H7 (cell line): ENCODE measurements at places on chromosomes 16 and 17.

DNA sequence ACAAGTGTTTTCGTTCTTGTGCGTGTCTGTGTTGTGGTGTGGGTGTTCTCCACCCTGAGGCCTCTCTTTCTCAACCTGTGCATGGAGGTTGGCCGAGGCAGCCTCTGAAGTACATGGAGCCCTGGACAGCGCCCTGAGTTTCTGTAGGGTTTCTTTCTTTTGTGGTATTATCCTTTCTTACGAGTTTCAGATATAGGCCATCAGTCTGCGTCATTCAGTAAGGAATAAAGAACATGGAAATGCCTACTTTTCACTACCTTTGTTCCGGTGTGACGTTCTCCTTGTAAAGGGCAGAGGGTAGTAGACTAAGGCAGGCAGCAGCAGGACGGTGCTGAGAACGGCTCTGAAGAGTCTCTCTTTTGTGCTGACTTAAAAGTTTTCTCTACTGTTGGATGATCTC is 18.6 kb downstream of the RAB11FIP3 start:
- DNase-seq, result no peak

- peak; percentile 21 for DNase-seq
These were observed 101.4 kb downstream of the MAP2K4 start for GRCh38 chr17:12122075-12122474.

DNA sequence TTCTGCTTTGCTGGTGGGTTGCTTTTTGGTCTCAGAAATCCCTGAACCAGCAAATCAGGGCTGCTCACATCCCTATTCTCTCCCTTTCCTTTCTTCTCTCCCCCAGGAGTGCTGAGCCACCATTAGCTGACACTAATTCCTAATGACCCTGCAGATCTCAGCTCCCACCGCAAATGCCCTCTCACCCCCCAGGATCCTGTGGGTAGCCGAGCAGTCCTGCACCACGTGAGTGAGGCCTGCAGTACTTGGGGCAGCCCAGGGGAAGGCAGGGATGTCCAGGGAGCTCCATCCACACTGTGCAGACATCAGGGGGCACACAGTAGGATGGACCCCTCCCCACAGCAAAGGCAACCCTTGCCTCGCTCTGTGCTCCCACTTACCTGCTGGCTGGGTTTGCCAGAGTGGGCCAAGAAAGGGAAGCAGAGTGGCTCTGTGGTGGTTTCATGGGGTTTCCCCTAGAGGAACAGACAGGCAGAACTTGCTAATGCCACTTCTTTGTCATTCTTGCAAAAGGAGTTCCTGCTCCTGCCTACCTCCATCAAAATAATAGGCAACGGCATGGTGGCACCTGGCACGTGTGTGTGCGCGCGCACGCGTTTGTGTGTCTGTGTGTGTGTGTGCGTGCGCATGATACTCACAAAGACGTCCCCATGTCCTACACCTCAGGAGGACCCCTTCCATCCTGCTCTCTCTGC is 135.6 kb downstream of the GAS7 start:
- DNase-seq, result peak; percentile 36

DNA sequence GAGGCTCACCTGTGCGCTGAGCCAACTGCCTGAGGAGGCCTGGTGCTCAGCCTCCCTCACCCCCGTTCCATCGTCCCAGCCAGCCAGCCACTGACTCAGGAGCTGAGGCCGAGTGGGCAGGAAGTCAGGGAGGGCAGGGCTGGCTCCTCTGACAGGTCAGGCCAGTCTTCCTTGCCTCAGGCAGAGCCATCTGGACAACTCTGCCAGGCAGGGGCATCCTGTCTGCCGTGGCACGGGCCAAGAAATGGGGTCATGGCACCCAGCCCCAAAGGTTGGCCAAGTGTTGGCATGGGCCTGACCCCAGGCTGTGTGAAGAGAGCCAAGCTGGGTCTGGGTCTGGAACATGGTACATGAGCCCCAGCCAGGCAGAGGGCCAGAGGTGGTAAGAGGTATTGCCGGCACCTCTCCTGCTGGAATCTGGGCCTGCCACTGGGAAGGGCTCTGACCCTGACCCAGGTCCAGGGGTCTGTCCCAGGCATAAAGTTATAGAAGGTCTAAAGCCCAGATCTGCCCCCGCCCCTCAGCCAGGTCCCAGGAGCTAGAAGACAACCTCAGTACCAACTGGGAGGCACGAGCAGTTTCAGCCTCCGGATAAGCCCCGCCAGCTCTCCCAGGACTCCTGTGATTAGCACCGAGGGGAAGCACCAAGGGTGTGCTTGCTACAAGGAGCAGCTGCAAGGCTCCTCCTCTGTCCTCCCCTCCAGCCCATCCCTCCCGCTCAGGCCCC is 2.5 kb upstream of the VASN start:
- DNase-seq, result no peak

GRCh38 chr17:15351478-15351840 is 10.1 kb upstream of the TEKT3 start:
- no peak for DNase-seq

DNA sequence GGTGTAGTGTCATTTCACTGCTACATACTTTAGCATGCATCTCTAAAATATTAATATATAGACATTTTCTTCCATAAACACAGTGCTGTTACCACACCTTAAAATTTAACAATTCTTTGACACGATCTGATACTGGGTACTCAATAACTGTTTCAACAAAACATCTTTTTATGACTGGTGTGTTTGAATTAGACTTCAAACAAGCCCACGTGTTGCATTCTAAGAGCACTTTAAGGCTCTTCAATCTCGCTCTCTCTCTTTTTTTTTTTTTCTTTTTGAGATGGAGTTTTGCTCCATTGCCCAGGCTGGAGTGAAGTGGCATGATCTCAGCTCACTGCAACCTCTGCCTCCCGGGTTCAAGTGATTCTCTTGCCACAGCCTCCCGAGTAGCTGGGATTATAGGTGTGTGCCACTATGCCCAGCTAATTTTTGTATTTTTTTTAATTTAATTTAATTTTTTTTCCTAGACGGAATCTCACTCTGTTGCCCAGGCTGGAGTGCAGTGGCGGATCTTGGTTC is 15.8 kb upstream of the SLC46A1 start:
- DNase-seq, result no peak

DNA sequence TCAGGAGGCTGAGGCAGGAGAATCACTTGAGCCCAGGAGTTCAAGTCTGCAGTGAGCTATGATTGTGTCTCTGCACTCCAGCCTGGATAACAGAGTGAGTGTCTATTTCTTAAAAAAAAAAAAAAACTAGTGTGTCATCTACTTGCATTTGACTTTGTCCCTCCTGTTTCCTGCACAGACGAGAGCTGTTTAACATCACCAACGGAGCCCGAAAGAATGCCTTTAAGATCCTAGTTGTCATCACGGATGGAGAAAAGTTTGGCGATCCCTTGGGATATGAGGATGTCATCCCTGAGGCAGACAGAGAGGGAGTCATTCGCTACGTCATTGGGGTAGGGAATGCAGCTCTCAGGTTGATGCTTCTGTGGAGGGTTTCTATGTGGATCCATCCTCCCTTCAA is 13.4 kb downstream of the ITGAM start:
- no peak for DNase-seq

DNA sequence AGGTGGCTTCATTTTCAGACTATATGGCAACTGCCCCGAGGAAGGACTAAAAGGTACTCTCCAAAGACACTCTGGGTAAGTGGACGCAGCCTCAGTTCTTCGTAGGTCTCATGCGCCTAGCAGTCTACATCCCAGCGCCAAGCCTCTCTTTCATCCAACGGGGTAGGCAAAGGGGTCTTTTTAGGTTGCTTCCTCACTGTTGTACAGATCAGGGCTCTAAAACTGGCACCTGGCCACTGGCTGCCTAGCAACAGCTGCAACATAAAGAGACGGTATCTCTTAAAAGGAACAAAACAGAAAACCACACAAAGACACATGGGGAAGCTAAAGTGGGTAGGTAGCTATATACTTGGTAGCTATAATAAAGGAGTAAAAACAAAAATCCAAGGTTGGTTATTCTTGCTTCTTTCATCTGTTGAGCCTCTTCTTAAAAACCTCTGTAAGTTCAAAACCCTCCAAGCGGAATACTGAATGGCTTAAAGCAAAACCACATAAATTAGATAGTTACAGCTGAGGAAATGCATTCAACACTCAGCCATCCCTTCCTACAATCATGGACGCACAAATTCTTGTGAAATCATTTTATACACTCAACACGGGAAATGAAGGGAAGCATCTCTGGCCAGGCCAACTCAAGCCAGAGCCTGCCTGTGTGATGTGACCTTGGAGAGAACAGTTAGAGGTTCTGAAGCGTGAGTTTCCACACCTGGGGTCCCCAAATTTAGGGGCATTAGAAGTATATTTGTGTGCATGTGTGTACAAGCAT is 22.7 kb downstream of the CYTH1 start:
- no peak for DNase-seq

DNA sequence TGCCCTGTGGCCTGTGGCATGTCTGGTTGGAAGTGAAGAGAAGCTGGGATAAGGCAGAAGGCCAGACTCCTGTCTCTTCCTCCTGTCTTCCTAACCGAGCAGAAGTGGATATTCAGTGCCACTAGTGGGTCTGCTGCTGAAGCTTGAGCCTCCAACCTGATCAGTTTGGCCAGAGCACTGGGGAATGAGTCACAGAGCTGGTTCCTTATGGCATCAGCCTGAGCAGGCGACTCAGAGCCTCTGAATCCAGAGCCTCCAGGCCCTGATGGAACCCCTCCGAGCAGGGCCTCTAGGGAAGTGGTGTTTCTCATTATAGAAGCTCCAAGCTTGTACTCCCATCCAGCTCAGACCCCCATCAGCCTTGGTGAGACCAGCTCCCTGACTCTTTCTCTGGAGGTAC is 2.0 kb downstream of the WSCD1 start:
- DNase-seq, result no peak

DNA sequence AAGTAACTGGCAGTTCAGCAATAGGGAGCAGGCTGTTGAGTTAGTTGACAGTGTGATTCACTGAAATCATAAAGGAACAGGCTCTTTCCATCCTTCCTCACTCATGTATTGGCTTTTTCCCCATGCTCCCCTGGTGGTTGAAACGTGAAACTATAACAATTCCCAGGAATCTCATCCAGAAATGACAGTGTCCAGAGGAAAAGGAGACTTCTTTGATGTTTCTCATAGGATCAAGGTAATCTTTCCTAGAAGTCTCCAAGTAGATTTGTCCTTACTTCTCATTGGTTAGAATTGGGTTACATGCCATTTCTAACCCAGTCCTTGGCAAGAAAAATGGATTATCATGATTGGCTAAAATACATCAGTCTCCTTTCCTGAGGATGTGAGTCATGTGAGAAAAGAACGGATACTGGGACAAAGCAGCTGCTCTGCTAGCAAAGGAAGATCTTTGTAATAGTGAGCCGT is 14.4 kb downstream of the TTC19 start:
- peak; percentile 43 for DNase-seq

GRCh38 chr16:69834807-69835466 is 72.8 kb downstream of the WWP2 start:
- DNase-seq, result no peak

- DNase-seq, result peak; percentile 40
These were observed 6.0 kb upstream of the LPCAT2 start for GRCh38 chr16:55502801-55503366.

DNA sequence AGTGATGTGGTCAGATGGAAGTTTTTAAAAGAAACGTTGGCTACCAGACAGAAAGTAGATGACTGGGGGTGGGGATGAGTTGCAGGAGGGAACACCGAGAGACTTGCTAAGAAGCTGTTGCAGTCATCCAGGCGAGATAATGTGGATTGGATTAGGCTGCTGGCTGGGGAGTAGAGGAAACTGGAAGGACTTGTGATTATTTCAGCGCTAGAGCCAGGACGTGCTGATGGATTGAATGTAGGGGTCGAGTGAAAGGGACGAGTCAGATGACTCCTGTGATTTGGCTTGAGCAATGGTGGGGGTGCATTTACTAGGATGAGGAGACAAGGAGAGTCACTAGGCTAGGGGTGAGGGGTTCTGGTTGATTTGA is 88.5 kb downstream of the CLEC16A start:
- DNase-seq, result no peak

GRCh38 chr17:33779234-33779591 is 475.9 kb upstream of the CCL2 start:
- DNase-seq, result peak; percentile 57

GRCh38 chr16:12757546-12757945 is 46.1 kb downstream of the CPPED1 start:
- no peak for DNase-seq

DNA sequence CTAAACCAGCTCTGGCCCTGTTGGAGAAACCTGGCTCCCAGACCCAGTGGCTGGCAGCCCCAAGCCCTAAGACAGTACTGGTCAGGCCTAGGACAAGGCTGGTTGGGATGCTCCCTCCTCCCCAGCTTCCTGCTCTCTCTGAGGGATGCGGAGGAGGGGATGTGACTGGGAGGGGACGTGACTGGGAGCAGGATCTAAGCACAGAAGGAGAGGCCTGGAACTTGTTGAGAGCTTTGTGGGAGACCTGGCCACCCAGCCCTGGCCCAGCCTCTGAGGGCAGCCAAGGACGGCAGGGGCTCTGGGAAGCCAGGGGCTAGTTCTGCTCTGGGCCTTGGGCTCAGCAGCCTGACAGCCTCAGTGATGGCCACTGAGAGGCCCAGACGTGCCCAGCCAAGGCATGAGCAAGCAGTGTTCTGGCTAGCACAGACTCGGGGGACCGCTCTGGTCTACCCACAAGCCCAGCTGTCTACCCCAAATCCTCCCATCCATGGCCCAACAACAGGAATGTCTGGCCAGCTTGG is 22.8 kb downstream of the ATP6V0D1 start:
- peak; percentile 61 for DNase-seq

DNA sequence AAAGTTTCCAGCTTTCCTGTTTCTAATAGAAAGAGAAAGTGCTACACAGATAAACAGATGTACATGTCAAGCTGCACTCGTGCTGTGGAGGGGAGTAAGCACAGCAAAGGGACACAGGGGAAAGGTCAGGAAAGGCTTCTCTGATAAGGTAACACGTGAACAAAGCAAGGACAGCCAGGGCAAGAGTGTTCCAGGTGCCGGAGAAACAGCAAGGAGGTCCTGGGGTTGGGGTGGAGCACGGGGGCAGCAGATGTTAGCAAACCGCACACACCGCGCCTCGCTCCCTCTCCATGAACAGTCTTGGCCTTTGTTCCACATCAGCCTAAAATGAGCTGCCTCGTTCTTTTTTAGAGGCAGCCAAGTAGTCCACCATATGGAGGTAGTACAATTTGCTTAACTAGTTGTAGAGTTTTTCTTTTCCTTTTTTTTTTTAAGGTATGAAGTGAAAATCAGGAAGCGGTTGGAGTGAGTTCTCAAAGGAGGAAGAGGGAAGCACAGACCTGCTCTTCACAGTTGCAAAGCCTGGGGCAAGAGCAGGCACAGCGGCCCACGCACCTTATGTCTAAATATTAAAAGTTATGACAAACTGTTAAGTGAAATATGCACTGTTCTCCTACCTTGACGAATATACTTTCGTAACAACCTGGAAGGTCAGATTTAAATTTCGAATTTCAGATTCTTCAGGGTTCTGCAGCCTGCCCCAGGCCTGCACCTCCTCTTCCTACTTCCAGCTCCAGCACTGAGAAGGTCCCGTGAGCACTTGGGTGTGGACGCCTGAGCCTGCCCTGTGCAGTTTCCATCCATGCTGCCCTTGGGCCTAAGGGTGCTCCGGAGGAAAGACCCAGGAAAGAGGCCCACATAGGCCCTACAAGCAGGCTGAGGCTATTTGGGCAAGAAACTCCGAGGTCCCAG is 41.5 kb upstream of the RPH3AL start:
- DNase-seq, result no peak

DNA sequence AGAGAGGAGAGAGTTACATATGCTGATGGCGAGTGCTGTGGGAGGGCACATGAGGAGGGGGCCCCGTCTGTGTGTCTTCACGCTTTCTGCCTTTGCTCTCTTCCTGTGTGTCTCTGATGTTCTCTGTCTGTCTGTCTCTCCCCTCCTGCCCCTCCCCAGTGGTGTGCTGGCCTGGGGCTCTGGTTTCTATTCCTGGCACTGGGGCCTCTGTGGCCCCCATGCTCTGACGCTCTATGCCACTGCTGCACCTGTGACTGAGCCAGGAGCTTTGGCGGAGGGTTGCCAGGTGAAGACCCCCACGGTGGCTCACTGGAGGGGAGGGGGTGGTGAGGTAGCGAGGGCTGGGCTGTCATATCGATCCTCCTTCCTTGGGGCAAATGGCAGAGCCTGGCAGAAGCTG is 24.6 kb upstream of the BRD7 start:
- DNase-seq, result no peak
